CD14-positive monocyte (primary cell): ENCODE measurements at places on chromosomes 12 and 14. TPM values are rescaled to one million over a fixed set of nuclear protein-coding genes. Genes with fewer than 3 reads are reported as not detected.

GRCh38 chr14:43135877-43136411 is 1371.1 kb downstream of the FSCB start:
- DNase-seq: no peak
- H3K27ac ChIP-seq: no peak overlapping the region
- no peak overlapping the region for H3K4me3 ChIP-seq
- no peaks in the 10 kb centered on the region for H3K27me3 ChIP-seq
- H3K36me3 ChIP-seq: no peaks in the 10 kb centered on the region

DNA sequence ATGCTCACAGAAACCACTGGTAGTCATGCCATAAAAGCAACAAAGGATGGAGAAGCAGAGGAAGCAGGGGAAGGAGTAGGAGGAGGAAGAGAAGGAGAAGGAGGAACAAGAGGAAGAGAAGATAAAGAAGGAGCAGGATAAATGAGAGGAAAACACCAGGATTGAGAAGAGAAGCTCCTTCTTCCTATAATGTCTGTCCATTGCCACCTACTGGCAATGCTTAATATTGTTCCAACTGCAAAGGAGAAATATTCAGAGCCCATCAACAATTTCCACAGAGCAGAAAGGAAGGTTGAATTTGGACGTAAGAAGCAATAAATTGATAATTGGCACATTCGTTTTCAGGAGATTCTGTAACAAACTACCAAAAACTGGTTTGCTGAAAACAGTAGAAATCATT is 898.4 kb downstream of the SLC16A7 start:
- no peaks in the 10 kb centered on the region for H3K27me3 ChIP-seq
- H3K36me3 ChIP-seq: no peaks in the 10 kb centered on the region
- no peaks in the 10 kb centered on the region for H3K4me1 ChIP-seq
- H3K27ac ChIP-seq: no peak overlapping the region
- no peak for DNase-seq

The KRT83 gene
- not detected in 2 replicates for polyA plus RNA-seq

DNA sequence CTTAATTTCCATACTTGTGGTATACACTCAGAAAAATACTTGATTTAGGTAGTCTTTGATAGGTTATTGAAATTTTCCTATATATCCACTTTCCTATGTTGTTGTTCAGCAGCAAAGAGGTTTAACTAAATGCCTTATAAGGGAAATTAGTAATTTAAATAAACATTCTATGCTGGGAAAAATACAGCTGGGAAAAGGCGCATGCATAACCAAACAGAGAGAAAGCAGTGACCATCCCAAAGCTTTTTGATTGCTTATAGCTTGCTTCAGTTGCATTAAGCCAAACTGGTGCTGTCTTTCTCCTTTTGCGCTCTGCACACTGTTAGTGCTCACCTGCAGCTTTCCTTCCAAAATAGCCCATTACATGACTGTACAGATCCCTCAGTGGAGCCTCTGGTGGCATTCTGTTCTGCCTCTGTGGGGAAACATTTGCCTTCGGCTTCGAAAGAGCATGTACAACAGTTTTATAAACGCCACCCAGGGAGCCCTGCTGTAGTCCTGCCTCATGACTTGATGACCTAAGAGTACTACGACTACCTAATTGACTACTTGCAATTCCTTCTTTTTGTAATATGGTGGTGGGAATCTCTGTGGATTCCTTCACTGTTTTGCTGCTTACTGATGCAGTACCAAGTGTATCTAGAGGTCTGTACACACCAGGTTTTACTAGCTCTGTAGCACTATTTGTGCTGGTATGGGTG is 120.8 kb downstream of the RALGAPA1 start:
- no peak for DNase-seq
- no peak overlapping the region for H3K27ac ChIP-seq
- H3K36me3 ChIP-seq: peaks cover 2% of the 10 kb centered on the region
- no peaks in the 10 kb centered on the region for H3K4me1 ChIP-seq

- H3K27me3 ChIP-seq: no peaks in the 10 kb centered on the region
- H3K4me3 ChIP-seq: no peak overlapping the region
- H3K4me1 ChIP-seq: no peaks in the 10 kb centered on the region
- no peak overlapping the region for H3K27ac ChIP-seq
- no peak for DNase-seq
Observed at GRCh38 chr12:117686911-117687377, 281.8 kb downstream of the KSR2 start.
